ENCODE measurements at places on chromosomes 5 and 9.
A peak's percentile ranks its signal among the peaks of the same experiment; 100 is the strongest.

DNA sequence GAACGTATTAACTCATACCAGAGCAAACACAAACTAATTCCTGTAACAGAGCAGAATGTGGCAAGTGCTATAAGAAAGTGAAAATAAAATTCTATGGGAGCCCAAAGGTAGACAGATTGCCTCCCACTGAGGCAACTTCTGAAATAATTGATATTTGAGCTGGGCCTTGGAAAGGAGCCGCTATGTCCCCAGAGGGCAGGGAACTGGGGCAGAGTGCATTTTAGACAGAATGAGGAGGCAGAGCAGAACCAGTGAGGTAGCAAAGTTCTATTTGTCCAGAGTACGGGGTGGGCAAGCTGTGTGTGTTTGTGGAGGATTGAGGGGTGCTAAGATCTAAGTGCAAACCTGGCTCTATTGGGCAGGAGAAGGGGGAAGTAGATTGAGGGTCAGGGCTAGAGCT is 19.8 kb downstream of the CDO1 start:
- no peak for DNase-seq

DNA sequence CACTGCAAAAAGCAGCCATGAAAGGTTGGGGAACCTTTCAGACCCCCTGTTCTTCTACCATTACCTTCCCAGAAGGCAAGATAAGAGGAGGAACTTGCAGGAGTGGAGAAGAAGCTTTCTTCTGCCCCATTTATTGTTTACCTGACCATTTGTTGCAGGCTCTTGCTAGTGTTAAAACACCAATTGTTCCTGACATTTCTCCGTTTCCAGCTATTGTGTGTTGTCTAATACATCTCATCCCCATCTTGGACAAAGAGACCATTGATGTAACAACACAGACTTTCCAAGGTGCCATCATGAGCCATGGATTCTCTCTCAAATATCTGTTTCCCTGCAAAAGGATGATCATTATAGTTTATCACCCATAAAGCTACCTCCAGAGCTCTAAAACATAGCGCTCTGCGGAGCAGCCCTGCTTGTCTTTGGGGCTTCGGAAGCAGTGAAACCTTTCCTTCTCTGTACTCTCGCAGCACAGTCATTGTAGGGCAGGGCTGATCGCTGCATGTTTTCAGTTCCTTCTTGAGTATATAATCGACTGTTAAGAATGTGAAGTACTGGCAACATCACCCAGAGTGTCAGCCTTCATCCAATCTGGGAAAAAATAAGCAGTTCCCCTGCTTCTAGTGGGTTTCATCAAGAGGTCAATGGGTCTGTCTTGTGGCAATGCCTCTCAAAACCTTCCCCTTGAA is 680.0 kb downstream of the SEMA5A start:
- no peak for DNase-seq

DNA sequence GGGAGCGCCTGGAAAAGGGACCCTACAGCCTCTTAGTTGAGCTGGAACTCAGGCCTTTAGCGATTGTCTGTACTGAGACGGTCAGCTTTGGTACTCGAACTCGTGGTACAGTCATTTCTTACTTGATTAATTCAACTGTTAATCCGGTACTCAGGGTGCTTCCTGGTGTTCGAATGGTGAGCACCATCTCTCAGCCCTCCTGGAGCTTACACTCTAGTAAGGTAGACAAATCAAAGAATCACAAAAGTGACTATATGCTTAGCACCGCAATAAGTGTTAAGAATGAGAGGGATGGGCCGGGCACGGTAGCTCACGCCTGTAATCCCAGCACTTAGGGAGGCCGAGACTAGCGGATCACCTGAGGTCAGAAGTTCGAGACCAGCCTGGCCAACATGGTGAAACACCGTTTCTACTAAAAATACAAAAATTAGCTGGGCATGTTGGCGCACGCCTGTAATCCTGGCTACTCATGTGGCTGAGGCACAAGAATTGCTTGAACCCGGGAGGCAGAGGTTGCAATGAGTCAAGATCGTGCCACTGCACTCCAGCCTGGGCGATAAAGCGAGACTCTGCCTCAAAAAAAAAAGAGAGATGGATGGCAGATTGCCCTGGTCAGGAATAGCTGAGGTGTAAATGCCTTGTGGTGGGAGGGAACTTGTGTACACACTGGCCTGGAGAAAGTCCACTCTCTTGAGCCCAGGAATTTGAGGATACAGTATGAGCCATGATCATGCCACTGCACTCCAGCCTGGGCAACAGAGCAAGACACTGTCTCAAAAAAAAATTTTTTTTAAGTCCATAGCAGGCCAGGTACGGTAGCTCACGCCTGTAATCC is 981 bp downstream of the TCOF1 start:
- no peak for DNase-seq

- peak; percentile 71 for DNase-seq
Observed at GRCh38 chr9:2655411-2655901, 33.9 kb downstream of the VLDLR start.

- DNase-seq, result no peak
Observed at GRCh38 chr9:16184964-16185646, 632.3 kb downstream of the CCDC171 start.

- DNase-seq, result no peak
Observed at GRCh38 chr5:10682801-10683525, 78.1 kb downstream of the DAP start.

DNA sequence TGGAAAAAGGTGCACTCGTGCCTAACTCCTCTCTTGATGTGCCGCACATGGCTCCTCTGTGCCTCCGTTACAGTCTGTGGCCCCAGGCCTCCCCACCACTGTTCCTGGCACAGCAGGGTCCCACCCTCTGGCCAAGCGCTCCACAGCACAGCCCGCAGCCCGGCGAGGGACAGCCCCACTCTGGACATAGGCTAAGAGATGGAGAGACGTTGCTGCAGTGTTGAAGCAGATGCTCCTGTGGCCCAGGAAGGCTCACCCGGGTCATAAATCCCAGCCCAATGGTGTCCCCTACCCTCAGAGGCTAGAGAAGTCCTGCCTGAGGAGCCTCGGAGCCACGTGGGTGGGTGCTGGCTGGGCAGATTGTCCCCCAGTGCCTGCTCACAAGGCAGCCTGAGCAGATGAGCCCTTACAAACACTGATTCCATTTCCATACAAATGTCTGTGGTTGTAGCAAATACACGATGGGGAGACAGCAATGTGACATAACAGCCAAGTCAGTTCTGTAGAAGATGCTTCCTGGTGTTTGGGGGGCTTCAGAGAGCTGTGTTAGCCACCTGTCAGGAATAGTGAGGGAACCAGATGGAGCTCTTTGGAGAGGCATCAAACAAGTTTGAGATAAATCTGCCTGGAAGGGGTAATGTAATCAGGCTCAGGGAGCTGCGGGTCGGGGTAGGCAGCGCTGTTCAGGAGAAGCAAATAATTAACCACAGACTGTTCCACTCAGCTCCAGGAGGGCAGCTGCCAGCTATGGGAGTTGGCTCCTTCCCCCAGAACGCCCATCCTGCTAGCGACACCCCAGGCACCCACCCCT is 41.7 kb downstream of the C5orf15 start:
- DNase-seq, result no peak

GRCh38 chr9:114388764-114389375 is 1.1 kb upstream of the AKNA start:
- no peak for DNase-seq

- no peak for DNase-seq
Observed at GRCh38 chr5:171451421-171451820, 32.0 kb downstream of the FGF18 start.

DNA sequence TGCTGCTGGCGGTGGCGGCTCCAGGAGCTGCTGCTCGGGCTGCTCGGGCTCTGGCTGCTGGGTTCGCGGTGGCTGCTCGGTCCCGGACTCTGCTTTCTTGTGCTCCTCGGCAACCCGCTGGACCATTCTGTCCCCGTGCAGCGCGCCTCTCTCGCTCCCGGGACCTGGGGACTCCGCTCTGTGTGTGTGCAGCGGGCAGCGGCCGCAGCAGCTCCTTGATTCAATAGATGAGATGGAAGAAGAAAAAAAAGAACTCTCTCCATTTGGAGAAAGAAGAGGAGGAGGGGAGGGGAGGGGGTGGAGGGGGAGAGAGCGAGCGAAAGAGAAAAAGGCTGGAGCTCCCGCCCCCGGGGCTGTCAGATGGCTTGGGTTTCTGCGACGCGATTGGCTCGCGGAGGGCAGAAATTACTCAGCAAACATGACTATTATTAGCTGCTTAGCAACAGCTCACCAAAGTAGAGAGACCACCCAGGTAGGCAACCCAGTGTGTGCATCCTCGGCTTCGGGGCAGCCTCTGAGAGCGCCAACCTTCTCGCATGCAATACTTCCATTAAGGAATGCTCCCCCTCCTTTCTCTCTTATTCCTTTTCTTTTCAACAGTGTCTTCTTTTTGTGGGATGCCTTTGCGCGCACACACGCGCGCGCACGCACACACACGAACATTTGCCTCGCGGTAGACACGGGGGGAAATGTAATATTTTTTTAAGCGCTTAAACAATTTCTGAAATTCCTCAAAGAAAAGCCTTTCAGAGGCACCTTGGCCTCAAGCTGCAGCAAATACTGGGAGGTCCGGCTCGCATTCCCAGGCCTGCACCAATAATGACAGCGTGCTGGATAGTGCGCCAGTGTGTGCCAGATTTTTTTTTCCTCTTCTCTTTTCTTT is 7.6 kb downstream of the PTCH1 start:
- peak; percentile 94 for DNase-seq

- no peak for DNase-seq
Observed at GRCh38 chr9:131258698-131259431, 17.4 kb downstream of the FAM78A start.

DNA sequence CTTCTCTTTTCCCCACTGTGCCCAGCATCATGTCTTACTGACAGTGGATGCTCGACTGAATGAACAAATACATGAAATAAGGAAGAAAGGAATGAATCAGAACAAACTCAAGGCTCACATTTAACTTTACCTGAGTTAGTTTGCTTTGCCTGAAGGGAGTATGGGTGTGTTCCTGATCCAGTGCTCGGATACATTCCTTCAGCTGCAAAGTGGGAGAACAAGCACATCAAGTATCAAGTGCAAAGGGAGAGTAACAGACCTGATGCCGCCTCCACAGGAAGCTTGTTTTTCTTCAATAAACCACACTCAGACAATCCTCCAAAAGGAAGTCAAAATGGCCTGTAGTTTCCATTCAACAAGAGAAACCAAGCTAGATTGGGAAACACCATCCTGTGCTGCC is 66.1 kb downstream of the KIF24 start:
- DNase-seq, result no peak

DNA sequence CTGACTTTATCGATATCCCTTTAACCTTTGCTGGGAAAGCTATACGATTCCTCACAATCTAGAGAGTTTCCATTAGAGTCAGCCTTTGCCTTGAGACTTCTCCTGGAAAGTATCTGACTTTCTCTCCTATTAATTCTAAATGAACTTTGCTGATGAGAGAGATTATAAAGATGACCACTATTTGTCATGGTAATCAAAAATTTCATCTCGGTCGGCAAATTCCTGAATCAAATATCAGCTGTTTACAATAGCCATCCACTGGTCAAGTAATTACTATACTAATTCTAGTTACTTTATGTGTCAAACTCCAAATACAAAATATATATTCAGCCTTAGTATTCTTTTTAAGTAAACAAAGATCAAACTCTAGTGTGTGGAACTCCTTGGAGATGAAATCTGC is 164.4 kb upstream of the ITGA1 start:
- DNase-seq, result no peak

GRCh38 chr5:10860645-10861422 is 99.8 kb upstream of the DAP start:
- peak; percentile 28 for DNase-seq

- no peak for DNase-seq
Observed at GRCh38 chr5:40614466-40614865, 65.2 kb upstream of the PTGER4 start.

DNA sequence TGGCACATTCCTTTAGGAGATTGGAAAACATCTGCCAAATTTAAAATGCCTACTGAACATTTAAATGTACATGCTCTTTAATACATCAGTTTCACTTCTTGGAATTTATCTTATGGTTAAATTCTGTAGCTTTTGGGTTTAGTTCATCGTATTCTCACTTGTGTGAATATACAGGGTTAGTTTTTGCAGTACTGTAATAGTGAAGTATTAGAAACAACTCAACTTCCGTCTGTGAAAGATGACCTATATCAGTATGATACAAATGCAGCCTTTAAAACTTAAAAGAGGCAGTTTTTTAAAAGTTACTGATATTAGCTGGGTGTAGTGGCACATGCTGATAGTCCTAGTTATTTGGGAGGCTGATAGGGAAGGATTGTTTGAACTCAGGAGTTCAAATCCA is 57.2 kb downstream of the CDC42SE2 start:
- DNase-seq, result no peak

DNA sequence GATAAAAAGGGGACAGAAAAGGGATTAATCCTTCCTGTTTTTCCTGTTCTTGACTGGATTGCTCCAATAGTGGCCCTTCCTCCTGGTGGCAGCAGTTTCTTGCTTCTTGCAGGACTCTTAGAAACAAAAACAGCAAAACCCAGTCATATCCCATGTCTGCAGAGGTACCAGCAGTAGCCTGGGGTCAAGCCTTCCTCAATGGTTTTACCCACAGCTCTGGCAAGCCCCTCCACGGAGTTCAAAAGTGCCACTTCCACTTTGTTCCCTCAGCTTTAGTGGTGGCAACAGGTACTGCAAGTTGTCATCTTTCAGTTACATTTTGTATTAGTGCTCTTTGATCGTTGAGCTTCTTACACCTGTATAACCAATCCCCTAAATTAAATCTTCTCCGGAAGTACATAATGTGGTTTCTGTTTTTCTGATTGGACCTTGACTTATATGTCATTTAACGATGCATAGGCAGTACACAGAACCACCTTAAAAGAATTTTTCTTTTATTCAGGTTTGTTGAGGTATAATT is 8.7 kb upstream of the RANBP6 start:
- no peak for DNase-seq

- DNase-seq, result no peak
Observed at GRCh38 chr5:146698651-146699050, 179.9 kb downstream of the PPP2R2B start.

DNA sequence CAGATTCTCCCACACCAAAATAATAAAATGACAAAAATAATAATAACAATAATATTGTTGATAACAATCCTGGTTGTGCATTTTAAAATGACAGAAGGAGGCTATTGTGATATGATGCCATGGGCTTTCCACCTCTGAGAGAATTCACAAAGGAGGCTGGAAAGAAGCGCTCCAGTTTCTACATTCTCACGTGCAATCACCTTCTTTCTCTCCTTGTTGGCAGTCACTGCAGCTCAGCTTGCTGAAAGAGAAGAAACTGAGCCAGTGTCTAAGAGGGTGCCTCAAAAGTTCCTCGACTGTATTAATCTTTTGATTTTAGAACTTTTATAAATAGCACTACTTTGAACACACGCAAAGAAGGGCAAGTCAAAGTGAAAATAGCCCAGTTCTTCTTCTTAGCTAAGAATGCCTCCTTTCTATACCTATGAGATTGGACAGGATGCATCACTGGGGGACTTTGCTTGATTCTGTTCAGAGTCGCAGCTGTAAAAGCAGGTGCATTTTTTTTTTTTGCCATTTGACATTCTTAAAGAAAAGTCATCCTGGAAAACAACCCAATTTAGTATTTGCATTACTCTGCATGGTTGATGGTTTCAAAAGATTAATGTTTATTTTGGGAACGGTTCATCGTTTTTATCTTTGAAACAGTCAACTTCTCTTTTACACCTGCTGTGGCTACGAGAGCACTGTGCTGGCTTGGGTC is 12.4 kb upstream of the SUB1 start:
- no peak for DNase-seq
